NCI-H2227 treated with DMSO at 0.1 percent for 48 hours (cell line): ENCODE measurements at places on chromosomes 4 and X.

GRCh38 chr4:182139491-182139890 is 103.7 kb upstream of the TENM3 start:
- DNase-seq = no peak

DNA sequence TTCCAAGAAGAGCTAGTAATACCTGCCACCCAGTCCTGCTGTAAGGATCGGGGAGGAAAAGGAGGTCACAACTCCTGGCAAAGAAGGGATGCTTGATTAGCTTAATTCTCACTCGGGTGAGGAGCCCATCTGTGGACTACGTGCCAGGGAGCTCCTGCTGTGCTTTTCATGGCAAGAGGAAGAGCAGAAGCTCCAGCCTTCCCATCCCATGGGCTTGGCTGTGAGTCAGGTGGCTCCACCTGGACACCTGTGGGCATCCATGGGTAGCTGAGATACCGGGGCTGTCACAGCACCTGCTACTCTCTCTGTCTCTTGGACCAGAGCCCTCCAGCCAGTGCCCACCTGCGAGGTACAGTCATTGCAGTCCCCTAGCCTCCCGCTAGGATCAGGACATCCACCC is 18.0 kb downstream of the CLNK start:
- no peak for DNase-seq

DNA sequence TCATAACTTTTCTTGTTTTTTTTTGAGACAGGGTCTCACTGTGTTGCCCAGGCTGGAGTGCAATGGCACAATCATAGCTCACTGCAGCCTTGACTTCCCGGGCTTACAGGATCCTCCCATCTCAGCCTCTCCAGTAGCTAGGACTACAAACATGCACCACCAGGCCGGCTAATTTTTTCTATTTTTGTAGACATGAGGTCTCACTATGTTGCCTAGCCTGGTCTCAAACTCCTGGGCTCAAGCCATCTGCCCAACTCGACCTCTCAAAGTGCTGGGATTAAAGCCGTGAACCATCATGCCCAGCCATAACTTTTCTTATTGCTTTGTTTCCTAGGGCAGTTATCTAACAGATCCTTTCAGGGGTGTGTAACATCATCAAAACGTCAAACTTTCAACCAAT is 11.8 kb downstream of the SEC24D start:
- no peak for DNase-seq

GRCh38 chrX:139178980-139179379 is 351.6 kb upstream of the F9 start:
- no peak for DNase-seq

DNA sequence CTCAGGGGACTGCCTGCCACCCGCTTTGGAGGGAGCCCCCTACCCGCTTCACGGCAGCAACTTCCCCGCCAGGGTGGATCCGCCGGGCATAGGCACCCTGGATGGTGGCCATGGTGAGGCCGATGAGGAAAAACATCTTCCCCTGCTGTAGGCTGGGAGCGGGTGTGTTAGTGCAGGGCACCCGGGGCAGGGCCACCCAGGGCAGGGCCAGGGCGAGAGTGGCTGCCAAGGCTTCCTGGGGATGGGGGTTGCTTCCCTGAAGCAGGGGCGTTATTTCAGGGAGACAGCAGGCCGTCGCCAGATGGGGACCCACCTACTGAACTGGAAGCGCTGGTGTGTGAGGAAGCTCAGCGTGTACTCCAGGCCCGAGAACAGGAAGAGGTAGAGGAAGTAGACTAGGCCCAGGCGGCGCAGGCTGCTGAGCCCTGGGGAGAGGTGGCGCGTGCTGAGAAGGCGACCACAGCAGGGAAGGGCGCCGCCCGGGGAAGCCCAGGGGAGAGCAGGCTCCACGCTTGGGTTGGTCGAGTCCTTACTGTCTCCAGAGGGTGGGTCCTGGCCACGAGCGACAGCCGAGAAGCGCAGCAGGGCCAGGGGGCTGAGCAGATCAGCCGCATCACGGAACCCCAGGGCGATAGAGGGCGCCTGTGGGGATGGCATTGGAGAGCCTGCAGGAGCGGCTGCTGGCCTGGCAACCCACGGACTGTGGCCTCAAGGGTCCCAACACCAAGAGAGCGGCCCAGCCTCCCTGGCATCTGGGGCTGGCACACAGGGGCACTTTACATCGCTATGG is 31.5 kb downstream of the NOP14 start:
- no peak for DNase-seq

DNA sequence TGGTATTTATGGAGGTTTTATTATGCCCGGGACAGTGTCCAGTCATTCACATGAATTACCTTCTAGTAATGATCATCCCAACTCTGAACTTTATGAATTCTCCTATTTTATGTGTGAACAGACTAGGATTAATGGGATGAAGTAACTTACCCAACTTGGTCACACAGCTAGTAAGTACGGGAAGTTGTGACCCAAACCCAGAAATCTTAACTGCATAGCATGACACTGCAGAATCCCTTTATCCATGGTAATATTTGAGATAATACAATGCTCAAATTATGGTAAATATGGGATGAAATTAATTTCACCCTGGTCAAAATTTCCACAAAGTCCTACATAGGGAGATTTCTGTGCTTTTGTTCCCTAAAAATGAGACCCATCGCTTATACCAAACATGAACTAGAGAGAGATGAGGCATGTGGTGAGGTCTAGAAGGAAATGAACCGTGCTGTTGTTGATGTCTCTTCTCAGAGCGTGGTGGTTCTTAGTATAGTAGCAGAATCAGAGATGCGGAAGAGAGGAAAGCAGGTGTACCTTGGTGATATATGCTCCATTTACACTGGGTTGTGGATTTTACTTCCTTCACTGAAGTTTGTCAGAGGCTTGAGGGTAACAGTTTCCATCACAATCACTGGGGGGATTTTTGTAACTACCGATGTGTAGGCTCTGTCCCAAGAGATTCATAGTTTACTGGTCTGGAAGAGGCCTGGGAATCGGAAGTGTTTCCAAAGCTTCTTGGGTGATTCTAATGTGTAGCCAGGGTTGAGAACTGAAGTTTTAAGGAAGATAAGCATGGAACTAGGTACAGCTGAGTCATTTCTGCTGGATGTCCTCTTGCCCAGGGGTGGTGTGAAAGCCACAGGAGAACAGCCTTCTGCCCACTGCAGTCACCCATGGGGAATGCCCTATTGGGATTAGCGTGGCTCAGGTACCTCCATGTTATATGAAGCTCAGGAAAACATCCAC is 30.2 kb upstream of the FAM9C start:
- DNase-seq = no peak

DNA sequence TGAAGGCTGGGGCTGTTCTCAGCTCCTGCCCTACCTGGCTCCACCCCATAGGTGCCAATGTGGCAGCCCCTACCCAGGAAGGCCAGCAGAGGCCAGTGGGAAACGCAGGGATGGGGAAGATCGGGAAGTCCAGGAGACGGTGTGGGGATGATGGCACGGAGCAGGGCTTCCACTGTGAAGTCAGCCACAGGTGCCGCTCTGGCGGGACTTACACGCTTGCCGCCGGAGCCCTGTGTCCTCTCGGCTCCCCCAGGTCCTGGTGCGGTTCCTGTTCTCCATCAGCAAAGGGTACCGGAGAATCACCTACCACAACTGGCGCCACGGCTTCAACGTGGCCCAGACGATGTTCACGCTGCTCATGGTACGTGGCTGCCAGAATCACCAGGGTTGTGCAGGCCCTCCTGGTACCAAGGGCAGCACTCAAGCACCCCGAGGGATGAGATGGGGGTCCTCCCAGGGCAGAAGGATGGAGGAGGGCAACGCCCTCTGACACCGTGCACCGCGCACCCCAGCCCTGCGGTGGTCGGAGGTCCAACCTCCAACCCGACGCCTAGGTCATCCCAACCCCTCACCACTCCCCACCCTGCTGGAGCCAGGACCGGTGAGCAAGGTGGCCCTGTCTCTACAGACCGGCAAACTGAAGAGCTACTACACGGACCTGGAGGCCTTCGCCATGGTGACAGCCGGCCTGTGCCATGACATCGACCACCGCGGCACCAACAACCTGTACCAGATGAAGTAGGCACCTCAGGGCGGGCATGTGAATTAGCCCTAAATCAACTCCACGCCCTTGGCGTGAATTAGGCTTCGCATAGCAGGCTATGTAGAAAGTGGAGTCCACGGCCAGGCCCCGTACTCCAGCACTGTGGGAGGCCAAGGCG is 12.0 kb downstream of the ATP5ME start:
- DNase-seq = no peak

GRCh38 chrX:150365051-150365989 is 2.2 kb downstream of the MAMLD1 start:
- peak; percentile 32 for DNase-seq

- DNase-seq = no peak
These were observed 594.9 kb upstream of the DIPK2B start for GRCh38 chrX:45795546-45795945.

DNA sequence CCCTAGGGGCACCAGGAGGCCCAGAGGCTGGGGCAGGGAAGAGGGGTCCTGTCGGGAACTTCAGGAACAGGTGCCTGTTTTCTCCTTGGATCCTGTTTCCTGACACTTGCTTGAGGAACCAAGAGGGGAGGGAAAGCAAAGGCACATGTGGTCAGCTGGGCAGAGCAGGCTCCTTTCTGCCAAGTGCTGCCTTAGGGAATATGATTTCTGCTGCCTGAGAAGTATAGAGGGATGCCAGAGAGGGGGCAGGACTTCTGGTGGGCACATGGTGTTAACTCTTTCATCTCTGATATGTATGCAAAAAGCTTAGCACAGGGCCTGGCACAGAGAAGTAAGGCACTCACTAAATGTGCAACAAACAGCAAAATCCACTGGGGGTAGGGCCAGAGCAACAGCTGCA is 51.2 kb upstream of the PJA1 start:
- no peak for DNase-seq

GRCh38 chr4:84916227-84916626 is 50.3 kb downstream of the WDFY3 start:
- DNase-seq = no peak

- no peak for DNase-seq
These were observed 1.9 kb upstream of the RGS12 start for GRCh38 chr4:3290889-3291321.

GRCh38 chr4:130573742-130574141 is 1477.8 kb downstream of the C4orf33 start:
- no peak for DNase-seq

DNA sequence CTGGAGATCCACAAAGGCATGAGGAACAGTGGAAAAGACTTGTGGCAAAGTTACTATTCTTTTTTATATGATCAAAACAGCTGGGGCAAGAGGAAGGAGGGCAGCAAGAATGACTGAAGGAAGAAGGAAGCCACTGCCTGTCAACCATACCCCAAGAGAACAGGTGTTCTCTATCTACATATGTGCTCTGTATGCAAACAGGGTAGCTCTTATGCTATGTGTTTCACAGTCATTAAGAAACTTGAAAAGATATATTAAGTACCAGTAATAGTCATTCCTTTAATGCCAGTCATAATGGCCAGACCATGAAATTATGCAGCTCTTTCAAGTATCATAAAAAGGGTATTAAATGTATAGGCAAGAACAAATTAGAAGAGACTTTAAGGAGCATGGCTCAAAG is 363.9 kb downstream of the KLHL13 start:
- DNase-seq = no peak
